ENCODE measurements at places on chromosomes 13 and 19. TPM values are rescaled to one million over a fixed set of nuclear protein-coding genes. Genes with fewer than 3 reads are reported as not detected.

The SERTAD3 gene
- total RNA-seq: 45.3 TPM

The TEX26 gene
- total RNA-seq: not detected

The RNF113B gene
- not detected for total RNA-seq

The FSD1 gene
- 8.4 TPM for total RNA-seq

The CCDC70 gene
- total RNA-seq: 0.14 TPM

The OR7A5 gene
- total RNA-seq: not detected

Measured in A549 treated with RU486 at 1 μM for 4 hours (cell line).